Epithelial cell of proximal tubule (primary cell): ENCODE measurements at places on chromosomes 7 and 10. TPM values are rescaled to one million over a fixed set of nuclear protein-coding genes. Genes with fewer than 3 reads are reported as not detected.

The CALML5 gene
- total RNA-seq = 0.65 TPM in 1 of 2 replicates, not detected in the other

DNA sequence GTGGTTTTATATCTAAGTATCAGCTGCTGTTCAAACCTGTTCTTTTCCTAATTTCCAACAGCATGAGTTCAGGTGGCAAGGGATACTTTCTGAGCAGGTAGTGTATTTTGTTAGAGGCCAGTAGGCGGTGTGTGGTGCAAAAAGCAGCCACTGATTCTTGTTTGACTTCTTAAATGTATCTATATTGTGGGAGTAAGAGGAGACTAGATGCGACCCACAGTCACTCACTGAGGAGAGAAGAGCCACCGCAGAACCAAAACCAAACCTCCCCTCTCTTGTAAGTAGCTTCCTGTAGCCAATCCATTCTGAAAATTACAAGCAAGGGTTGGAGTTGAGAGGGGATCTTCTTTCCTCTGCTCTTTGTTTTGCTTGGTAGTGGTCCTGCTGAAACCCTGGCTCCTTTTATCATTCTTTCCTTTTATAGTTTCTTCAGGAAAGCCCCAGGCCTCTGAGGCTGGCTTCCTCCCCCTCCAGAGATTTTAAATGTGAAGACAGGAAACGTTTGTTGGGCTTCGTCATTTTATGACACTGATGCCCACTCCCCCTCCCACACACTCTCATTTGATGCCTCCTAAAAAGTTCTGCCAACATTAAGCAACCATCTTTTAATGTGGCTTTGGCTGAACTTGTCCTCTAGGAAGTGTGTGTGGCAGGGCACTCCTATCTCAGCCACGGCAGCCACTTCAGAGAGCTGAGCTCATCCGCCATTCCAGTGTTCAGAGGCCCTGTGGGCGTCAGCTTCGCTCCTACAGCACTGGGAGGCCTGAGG lies 566.0 kb downstream of the SUGCT start:
- DNase-seq = no peak

The ITGB8 gene
- total RNA-seq = 58.6 and 121 TPM in 2 replicates

The ENTPD7 gene
- 20.3 and 25.5 TPM in 2 replicates for total RNA-seq

DNA sequence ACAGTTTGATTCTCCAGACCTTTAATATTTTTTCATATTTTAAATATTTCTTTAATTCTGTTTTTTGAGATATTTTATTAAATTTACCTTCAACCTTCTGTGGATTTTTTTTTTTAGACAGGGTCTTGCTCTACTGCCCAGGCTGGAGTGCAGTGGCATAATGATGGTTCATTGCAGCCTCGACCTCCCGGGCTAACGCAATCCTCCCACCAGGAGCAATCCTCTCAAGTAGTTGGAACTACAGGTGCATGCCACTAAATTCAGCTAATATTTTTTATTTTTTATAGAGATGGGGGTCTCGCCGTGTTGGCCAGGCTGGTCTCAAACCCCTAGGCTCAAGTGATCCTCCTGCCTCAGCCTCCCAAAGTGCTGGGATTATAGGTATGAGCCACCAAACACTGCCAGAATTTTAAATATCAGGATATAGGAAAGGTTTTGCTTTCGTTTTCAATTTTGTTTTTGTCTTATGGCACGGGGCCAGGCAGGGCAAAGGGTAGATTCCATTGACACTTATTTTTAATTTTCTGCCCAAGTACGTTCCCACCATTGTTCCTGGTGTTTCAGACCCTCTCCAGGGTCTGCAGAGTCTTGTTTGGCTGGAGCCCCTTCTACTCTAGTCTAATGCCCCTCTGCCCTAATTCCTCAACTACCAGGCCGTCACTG lies 1.2 kb downstream of the TACC2 start:
- no peak for DNase-seq

DNA sequence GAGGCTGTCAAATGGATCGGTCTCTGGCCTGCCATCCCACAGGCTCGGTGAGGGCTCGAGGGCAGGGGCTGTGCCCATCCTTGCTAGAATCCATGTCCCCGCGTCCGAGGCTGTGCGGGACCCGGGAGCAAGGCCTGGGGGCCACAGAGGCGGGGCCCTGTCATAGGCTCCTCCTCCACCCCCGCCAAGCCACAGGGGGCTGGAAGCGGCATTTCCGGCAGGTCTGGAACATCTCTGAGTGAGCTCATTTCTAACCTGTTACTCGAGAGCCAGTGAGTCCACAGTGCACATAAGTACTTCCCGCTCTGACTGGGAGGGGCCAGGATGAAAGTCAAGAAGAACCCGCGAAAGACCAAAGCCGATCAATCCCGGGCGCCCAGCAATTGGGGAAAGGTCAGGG lies 57.6 kb downstream of the NKX6-2 start:
- no peak for DNase-seq

The STYXL1 gene
- 78.0 and 83.6 TPM in 2 replicates for total RNA-seq

GRCh38 chr7:142353147-142354060 lies 95.5 kb upstream of the PRSS58 start:
- no peak for DNase-seq

The HPSE2 gene
- not detected in 2 replicates for total RNA-seq

DNA sequence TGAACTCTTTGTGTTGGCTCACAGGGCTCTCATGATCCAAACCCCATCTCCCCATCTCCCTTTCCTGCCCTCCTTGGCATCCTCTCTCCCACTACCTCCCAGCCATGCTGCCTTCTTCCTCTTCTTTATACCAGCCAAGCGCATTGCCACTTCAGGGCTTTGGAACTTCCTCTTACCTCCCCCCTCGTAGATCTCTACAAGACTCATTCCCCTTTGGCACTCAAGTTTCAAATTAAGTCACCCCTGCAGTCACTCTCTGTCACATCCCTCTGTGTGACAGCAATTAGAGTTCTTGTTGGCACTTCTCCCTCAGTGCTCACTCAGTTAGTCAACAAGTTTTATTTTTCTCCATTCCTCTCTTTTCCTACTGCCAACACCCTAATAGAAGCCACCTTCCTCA lies 20.8 kb upstream of the NRP1 start:
- DNase-seq = no peak

DNA sequence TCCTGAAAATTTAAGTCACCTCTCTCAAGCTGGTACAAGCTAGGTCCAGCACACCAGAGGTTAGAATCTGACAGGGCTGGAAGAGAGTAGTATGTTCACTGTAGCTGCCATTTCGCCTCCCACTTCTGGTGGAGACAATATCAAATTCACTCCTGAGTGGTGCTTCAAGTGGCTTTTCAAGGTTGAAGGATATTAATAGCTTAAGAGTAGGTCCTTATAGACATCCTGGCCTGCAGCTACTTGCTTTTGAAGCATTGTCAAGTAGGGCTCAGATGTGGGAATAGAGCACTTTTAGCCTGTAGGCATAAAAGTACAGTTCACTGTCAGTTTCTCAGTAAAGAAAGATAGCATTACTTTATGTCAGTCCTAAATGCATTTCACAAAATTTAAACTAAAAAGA lies 270.5 kb upstream of the PLPP4 start:
- no peak for DNase-seq

GRCh38 chr7:131974671-131975070 lies 418.2 kb upstream of the PODXL start:
- DNase-seq = no peak

DNA sequence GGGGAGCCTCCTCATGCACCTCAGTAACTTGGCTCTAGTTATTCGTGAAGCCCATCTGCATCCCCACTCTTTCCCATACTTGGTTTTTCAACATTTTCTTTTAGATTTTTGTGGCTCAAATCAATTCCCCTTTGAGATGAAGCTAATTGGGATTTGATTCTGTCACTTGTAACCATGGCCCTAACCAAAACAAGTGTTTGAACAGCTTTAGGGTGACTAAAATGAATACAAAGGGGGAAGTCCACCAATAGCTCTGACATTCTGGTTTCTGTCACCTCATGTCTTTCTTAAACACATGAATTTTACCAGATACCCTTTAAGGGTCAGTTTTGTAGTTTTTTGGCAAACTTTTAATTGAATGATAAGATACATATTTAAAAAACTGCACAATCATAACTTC lies 87.0 kb downstream of the PCGF5 start:
- no peak for DNase-seq

DNA sequence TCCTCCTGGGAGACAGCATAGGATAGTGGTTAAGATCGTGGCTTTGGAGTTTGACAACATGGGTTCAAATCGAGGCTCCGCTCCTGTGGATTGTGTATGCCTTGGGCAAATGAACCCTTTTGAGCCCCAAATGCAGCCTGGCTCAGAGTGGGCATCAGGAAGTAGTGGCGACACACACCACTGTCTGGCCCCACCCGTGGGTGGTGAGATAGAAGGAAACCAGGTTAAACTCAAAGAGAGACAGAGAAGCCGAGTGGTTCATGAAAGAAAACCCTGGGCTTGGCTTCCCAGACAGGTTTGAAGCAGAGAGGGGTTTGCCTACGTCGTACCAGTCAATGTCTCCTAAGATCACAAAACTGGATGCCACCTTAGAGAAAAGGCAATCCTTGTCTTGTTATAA lies 57.7 kb downstream of the PRTFDC1 start:
- no peak for DNase-seq

DNA sequence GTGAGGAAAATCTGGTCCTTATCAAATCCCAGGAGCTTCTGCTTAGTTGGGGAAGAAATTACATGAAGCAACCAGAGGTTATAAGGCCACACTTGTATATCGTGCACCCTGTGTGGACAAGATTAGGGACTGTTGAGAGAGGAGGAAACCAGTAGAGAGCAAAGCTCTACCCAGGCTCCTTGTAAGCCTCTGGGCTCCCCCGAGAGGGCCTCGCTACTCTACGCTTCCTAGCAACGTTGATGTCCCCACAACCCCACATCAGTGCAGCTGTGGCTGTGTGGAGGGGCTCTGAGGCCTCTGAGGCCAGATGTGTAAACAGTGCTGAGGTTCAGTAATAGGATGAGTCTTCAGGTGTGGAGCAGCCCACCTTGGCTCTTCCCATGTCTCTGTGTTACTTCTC lies 16.0 kb downstream of the HIF1AN start:
- DNase-seq = no peak

The RASSF4 gene
- total RNA-seq = 14.5 and 23.1 TPM in 2 replicates

The MACROH2A2 gene
- total RNA-seq = 53.2 and 62.8 TPM in 2 replicates

The CPA5 gene
- total RNA-seq = 0.12 TPM in 1 of 2 replicates, not detected in the other

DNA sequence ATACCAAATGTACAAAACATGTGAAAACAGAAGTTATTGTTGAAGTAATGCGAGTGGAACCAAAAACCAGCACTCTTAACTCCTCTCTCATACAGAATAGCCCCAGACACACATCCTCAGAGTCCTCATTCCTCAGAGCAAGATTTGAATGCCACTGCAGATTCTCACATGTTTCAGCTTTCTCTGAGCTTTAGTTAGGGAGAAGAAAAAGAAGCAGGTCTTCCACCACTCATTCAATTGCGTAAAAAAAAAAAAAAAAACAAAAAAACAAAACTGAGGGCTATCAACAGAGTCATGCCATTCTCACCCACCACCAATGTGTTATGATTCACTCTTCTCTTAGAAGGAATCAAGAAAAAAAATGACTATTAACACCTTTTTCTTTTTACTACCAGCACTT lies 287.7 kb downstream of the IPMK start:
- DNase-seq = no peak

The FOXI2 gene
- not detected in 2 replicates for total RNA-seq

DNA sequence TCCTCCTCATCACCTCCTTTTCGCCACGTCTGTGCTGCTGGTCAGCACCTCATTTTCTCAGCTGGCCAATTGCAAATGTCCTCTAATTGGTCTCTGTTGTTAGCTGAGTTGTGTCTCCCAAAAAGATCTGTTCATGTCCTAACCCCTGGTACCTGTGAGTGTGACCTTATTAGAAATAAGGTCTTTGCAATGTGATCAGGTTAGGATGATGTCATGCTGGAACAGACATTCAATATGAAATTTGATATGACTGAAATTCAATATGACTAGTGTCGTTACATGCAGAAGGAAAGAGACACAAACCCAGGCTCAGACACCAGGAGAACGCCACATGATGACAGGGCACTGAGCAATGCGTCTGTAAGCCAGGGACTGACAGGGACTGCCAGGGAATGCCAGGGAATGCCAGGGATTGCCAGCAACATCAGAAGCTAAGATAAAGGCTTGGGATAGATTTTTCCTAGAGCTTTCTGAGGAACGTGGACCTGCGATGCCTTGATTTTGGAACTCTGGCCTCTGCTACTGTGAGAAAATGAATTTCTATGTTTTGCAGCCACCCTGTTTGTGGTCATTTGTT lies 77.5 kb upstream of the CXCL12 start:
- no peak for DNase-seq

The BLNK gene
- total RNA-seq = 0.12 and 0.29 TPM in 2 replicates

The MGAM2 gene
- total RNA-seq = not detected in 2 replicates

The CREB5 gene
- 16.1 and 25.7 TPM in 2 replicates for total RNA-seq

DNA sequence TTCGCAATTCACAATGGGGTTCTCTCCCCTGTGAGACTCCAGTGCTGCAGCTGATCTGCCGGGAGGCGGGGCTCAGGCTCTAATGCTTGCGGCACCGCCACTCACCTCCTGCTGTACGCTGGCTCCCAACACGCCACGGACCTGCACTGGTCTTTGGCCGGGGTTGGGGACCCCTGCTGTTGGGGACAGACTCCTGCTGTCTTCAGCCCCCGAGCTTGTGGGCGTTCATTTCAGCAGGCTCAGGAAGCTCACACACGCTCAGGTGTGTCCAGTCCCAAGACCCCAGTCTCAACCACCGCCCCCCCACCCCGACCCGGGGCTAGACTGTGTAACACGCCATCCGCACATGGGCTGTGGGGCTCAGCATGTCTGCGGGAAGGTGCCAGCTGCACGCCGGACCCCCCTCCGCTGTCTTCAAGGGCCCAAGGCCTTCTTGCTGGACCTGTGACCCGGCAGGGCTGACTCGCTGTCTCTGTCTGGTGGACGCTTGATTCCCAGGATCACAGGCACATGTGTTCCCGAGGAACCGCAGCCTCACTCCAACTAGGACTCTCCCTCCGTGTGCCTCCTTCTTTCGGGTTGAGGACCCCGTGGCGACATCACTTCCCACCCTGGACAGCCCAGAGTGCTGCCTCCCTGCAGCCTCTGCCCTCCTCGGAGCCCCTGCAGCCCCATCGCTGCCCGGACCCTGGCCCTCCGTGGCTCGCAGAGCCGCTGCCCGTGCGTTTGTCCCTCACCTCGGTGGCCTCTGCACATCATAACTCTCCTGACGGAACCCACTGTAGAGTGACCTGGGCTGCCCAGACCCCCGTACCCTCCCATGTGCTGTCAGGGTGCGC lies 106.4 kb downstream of the DNAJB6 start:
- DNase-seq = no peak
